ENCODE measurements at places on chromosomes 2 and 18.

DNA sequence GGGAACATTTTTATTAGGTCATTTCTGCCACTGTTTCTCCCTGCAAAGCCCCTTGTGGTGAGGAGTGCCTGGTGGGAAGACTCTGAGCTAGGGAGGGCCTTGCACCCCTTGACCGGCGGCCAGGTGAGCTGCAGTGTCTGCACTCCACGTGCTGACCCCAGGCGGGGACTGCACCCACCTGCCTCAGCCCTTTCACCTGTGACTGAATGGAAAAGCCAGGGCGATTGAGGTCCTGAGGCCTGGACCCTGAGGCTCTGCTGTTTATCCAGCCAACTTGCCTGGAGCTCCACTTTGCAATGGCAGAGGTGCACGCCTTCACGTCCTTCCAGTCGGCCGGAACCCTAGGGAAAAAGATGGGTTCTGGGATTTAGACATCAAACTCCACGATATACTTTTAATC, 53.1 kb downstream of the TMEM18 start:
- no peak for DNase-seq

GRCh38 chr18:68498185-68498584, 216.7 kb downstream of the TMX3 start:
- no peak for DNase-seq

DNA sequence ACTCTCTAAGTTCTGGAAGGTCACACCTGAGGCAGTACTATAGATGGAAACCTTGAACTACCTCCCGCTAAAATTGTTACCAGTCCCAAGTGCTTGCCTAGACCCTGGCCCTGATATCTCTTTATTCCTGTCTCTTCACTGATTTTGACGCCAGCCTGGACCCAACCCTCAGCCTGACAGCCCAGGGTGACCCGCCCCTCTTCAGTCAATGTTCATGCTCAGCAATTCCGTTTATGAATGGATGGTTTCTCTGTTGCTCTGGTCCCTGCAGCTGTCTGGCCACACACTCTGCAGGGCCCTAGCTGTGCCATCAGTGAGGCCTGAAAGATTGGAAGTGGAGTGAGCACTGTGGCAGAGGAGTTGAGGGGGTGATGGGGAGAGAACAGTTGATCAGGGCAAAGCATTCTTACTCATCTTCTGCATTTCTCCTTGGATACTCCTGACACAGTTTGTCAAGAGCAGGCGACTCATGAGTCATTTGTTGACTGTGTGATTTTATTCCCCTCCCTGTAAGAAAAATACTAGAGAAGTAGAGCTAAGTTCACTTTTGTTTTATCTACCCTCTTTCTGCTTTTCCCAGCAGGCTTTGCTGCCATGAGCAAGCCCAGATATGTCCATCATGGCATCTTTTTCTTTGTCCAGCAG, 46.0 kb downstream of the NPAS2 start:
- DNase-seq: no peak

DNA sequence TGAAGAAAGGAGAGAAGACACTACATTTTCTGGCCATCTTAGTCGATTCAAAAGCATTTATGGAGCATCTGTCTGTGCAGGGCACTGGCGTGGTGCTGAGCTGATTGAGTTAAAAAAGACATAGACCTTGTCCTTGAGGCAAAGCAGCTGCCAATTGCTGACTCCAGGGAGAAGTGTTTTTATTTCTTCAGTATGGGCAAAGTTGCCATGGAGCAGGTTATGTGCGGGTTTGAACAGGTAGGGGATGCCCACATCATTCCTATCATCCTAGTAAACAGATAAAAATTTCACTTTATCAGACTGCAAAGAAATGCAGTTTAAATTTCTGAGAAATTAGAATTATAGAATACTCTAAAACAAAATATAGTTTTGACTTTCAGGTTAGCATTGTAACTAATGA, 125.8 kb downstream of the NUP35 start:
- no peak for DNase-seq

GRCh38 chr2:39685126-39685525, 19.4 kb downstream of the TMEM178A start:
- DNase-seq: no peak

DNA sequence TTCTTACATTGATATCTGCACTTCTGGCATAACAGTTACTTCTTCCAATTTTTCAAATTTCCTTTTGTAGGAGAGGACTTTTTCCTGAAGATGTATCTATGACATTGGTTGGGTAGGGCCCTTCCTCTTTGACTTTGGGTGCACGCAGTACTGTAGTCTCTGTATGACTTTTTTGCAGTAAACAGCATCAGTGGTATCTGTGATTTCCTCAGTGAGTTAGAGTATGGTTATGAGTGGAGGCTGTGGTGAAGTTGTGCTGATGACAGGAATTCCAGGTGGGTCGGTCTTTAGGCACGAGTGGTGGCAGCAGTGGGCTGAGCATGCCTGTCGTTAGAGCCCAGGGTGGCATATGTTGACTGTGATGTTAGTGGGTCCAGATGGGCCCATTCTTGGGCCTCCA, 17.6 kb downstream of the ACVR1C start:
- DNase-seq: no peak

DNA sequence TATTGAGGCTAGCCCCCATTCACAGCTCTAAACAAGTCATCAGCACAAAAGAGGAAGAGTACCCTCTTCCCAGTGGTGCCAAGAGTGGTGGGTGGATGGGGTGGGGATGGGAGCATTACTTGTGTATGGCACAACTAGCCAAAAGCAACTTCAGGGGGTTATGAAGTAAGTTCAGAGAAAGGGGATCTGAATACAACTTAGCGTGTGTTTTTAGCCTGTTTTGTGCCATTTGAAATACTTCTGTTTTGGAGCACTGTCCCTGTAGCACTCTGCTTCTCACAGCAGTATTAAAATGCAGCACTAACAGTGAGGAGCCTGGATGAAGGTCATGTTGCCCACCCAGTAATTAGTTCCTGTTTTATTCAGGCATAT, 113.5 kb downstream of the CRIM1 start:
- no peak for DNase-seq

GRCh38 chr18:59665057-59666006, 31.9 kb downstream of the CCBE1 start:
- no peak for DNase-seq

- no peak for DNase-seq
Measured at GRCh38 chr2:143575340-143575739, 446.1 kb downstream of the ARHGAP15 start.

- DNase-seq: no peak
Measured at GRCh38 chr18:57073501-57074187, 73.2 kb upstream of the BOD1L2 start.

DNA sequence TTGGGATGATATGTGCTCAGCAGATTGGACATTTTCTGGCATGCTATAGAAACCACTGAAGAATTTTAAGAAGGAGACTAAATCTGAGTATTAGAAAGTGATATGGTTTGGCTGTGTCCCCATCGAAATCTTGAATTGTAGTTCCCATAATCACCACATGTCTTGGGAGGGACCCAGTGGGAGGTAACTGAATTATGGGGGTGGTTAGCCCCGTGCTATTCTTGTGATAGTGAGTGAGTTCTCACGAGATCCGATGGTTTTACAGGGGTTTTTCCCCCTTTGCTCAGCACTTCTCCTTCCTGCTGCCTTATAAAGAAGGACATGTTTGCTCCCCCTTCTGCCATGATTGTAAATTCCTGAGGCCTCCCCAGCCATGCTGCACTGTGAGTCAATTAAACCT, 535.9 kb upstream of the VRK2 start:
- no peak for DNase-seq
